Activated CD4-positive, alpha-beta memory T cell treated with anti-CD3 and anti-CD28 coated beads for 36 hours (primary cell): ENCODE measurements at places on chromosomes 1 and 21.

GRCh38 chr21:15058854-15059263, 5.9 kb downstream of the NRIP1 start:
- no peak for DNase-seq

GRCh38 chr1:116150368-116150767, 39.2 kb downstream of the MAB21L3 start:
- no peak for DNase-seq

- peak; percentile 32 for DNase-seq
These were observed 42.0 kb upstream of the LDLRAP1 start for GRCh38 chr1:25501235-25502058.

DNA sequence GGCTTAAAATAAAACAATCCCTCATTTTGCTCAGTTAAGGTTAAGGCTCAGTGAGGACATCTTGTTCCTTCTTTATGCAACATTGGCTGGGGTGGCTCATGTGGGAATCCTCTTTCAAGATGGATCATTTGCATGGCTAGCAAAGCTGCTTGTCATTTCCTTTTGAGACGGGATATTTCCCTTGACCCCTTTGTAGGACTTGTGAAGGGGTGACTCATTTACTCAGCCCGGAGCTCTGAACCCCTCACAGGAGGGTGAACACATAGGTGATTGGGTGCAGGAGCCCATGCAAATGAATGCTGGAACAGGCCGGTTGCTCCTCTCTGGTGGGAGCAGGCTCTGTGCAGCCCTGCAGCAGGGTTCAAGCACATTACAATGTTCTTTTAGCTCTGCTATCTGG, 15.8 kb upstream of the C8A start:
- DNase-seq = no peak

- peak; percentile 41 for DNase-seq
These were observed 371 bp downstream of the ARID1A start for GRCh38 chr1:26696119-26696653.

GRCh38 chr21:33397717-33398116, 5.5 kb upstream of the IFNGR2 start:
- no peak for DNase-seq

DNA sequence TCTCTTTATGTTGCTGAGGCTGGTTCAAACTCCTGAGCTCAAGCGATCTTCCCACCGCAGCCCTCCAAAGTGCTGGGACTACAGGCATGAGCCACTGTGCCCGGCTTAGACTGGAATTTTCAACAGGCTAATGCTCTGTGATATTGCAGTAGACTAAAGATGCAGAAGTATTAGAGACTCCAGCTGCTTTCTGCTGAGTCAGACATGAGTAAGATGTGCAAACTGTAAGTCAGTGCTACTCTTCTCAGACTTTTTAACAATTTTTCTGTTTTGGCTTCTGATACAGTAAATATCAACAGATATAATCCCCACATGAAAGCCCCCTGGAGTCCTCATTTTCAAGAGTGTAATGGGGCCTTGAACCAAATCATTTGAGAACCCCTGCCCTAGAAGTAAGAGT, 29.3 kb upstream of the NLRP3 start:
- no peak for DNase-seq

- DNase-seq = no peak
These were observed 219.6 kb downstream of the MRPL39 start for GRCh38 chr21:25387665-25388064.

DNA sequence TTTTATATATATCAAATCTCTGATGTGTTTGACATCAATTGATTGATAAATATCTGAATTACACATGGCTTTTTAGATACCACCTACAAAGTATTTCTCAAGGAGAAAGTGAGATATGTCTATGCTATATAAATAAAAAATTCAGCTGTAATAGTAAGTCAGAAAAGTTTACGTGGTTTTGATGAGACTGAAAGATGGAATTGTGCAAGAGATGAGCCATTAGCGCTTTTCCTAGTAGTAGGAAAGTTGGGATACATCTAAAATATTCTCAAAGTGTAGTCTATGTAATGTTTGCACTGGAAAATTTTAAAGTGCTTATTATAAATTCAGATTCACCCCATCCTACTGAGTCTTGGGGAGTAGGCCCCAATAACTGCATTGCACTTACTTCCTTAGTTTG, 49.1 kb downstream of the SGIP1 start:
- DNase-seq = no peak

DNA sequence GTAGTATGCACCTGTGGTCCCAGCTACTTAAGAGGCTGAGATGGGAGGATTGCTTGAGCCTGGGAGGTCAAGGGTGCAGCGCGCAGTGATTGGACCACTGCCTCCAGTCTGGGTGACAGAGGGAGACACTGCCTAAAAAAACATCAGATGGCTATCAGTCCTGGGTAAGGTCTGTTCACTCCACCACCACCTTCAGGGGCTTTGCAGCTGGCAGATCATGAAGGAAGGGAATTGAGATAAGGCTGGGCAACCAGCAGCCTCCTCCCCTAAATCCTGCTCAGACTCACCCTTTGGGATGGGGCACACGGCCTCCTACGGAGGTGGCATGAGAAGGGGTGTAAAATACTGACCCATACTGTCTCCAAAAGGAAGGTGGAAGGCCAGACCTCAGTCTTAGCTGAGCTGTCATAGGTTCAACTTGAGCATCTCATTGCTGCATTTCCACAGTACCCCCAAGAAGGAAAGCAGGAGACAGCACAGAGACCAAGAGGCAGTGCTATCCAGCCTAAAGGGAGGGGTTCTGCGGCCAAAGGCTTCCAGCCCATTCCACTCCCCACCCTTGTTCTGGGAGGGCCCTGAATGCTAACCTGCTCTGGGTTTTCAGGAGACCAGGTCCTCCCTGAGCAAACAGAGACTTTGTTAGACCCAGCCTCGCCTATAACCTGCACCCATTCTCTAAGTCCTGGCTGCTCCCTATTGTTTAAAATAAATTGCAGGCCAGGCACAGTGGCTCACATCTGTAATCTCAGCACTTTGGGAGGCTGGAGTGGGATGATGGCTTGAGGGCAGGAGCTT, 13.7 kb downstream of the SLC45A3 start:
- DNase-seq = no peak

DNA sequence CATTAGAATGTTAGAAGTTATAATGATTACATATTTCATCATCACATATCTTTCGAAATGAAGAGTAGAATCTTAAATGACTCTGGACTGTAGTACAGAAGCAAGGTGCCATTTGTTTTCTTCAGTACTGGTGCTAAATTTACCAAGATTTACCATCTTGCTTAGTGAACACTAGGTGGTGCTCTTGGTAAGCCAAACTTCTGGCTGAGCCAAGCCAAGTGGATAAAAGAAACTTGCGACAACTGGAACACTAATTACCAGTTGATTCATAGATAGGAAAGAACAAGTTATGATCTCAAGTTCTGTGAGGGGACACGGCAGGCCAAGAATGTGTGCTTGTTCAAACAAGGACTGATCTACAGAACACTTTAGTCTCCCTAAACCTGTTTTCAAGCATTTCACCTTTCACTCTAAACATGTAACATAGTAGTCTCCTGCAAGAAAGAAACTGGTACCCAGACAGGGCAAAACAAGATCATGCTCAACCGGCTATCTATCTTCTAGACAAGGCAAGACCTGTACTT, 19.8 kb downstream of the SPRTN start:
- DNase-seq = peak; percentile 40

- DNase-seq = no peak
These were observed 81.6 kb downstream of the CCDC185 start for GRCh38 chr1:223474804-223475203.

- no peak for DNase-seq
These were observed 18.7 kb downstream of the COL6A1 start for GRCh38 chr21:46000182-46000730.

DNA sequence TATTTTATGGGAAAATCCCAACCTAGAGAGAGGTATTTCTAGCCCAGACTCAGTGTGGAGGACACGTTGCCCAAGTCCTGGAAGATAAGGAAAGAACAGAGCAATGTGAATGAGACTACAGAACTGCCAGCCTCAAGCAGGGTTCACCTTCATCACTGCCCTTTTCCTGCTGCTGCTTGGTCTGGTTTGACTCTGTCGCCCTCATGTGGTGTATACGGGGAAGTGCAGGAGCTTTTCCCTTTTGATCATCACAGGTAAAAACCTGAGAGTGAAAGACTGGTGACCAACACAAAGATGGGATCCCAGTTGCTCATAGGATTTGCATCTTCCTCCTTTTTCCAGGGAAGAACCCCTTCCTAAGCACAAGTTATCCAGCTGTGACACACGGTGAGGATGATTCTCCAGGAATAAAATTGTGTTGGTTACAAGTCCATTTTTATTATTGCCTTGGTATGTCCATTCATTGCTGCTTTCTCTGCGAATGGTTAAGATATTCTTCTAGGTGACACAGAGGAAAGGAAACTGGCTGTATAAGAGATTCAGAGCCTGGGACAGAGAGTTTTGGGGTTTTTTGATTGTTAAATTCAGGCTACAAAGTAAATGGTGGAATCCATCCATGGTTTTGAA, 89.5 kb upstream of the CD53 start:
- peak; percentile 66 for DNase-seq

DNA sequence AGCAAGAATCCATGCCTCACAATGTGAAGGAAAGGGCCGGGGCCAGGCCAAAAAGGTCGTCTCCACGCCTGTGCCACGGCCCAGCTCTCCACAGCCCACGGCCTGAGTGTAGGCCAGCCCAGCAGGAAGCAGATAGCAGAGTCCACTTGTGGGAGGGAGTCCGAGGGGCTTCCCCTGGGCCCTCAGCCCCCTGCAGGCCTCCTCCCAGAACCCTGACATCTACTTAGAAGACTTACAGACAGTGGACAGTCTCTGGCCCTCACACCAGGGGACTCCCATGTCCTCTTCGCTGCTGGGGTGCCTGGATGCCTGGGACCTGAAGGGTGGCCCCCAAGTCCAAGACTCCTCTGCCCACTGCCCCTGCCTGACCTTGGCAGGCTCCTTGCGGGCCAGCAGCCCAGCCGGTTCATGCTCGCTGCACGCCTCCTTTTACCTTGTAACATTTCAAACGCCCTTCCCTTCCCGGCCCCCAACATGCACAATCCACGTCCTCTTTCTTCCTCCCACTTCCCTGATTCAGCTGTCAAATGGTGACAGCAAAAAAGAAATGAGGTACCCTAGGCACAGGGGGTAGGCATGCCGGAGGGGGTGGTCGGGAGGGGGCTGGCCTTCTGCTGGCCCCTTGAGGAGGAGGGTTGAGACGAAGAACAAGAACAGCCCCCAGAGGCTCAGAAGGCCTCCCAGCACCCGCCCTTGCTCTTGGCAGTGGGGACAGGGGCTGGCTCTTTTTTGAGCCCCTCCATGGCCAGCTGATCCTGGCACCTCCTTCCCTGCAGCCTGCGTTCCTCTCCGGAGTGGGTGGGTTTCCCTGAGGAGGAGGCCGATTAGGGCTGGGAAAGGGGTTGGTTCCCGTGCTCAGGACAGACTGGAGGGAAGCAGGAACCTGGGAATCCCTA, 997 bp upstream of the PTPN7 start:
- DNase-seq = peak; percentile 27

DNA sequence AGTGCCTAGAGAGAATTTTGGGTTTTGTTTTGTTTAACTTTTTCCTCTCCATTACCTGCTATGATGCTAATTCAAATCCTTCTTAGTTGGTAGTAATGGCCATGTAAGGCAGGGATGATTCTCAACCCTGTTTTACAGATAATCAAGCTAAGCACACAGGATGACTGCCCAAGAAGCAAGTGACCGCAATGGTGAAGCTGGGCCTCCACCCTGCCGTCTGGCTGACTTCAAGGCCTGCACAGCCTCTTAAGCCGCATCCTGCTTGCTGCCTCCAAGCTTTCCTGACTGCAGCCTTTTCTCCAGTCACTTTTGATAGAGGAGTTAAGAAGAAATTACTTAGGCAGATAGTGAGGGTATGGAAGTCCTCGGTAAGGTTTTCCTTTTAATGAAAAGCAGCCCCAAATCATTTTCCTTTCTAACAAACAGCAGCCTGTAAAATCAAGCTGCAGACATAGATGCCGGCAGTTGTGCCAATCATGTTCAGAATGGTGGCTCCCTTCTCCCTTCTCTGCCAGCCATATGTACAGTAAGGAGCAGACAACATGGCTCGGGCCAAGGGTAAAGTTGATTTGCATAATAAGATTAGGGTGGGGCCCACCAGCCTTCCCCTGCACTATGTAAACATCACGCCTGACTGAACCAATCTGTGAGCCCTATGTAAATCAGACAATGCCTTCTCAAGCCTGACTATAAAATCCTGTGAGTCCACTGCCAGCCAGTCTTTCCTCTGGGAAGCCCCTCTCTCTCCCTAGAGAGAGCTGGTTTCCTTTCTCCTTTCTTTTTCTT, 8.8 kb upstream of the CTBS start:
- DNase-seq = no peak

DNA sequence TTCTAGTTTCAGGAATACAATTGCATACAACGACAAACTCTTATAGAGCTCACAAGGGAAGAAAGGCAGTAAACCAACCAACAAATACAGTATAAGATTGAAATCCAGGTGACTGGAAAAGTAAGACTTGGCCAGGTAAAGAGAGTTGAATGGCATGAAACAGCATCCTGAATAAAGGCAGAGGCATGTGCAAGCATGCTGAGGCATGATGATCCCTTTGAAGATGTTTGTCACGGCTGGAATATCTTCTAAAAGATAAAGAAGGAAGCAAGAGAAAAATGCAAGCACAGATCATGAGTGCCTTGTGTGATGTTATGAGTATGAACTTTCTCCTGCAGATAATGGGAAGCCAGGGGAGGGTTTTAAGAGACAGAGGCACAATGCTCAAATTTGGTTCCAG, 83.3 kb upstream of the SPATA6 start:
- DNase-seq = no peak

- DNase-seq = no peak
These were observed 125.5 kb downstream of the NTPCR start for GRCh38 chr1:233075915-233076295.

DNA sequence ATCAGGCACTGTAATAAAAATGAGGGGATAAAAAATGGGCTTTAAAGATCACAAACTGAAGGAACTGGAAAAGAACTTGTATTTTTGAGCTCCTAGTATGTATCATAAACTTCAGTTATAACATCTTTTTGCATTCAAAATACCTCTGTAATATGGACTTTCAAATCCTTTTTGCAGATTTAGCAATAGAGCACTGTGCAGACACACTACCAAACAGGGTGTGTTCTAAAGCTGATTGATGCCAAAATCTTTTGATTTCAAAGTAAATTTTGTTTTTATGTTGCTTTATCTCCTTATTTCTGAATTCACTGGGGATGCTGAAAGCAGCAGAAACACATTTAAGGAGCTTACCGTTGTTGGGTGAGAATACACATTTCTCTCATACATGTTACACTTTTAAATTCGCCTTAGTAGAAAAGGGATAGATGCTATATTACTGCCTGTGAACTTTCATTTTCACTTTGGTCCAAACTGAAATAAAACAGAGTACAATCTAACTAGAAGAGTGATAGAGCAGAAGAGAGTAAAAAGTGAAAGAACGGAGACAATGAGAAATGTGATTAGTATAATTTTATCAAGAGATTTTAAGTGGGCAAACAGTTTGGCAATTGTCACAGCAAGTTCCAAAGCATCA, 1126.6 kb downstream of the BRINP3 start:
- DNase-seq = no peak
